ENCODE measurements at places on chromosomes 16 and 17.

- no peak for DNase-seq
Measured at GRCh38 chr17:58615768-58616659, 75.8 kb downstream of the TEX14 start.

DNA sequence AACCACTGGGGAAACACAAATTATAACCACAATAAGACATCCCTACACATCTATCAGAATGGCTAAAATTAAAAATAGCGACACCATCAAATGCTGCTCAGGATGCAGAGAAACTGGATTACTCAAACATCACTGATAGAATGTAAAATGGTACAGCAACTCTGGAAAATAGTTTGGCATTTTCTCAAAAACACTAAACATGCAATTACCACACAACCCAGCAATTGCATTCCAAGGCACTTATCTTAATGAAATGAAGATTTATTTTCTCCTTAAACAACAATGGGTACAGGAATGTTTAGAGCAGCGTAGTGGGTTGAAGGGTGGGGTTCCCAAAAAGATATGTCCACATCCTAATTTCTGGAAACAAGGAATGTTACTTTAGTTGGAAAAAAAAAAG lies 309.0 kb upstream of the PMFBP1 start:
- DNase-seq = no peak

DNA sequence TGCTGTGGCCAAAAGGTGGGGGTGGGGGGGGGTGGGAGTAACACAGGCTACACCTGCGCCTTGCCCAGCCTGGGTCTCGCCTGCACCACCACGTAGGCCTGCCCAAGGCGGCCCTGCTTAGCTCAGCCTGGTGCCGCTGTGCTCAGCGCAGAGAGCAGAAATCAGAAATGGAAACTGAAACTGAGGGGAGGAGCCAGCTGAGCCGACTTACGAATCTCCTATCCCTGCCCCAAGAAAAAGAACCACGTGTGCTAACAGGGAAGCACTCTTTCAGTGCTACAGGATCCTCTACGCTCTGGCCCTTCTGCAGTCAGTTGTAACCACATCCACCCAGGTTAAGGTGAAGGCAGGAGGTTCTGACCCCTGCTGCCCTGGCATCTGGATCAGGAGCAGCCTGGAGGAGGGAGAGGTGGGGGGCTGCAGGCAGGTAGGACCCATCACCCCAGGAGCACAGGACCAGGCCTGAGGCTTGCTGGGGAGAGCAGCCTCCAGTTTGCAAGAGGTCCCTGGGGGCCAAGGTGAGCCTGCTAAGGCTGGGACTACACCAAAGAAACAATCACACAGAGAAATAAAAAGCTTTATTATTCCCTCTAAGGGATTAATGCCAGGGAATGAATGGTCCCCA lies at the start of gene DHX58:
TSS of gene DHX58 (minus strand) at position 163 of the 625 bp plus-strand sequence. CDS start 822 bp downstream, outside the sequence.
- peak; percentile 86 for DNase-seq

GRCh38 chr17:9095390-9095789 lies 74.1 kb downstream of the NTN1 start:
- DNase-seq = no peak

DNA sequence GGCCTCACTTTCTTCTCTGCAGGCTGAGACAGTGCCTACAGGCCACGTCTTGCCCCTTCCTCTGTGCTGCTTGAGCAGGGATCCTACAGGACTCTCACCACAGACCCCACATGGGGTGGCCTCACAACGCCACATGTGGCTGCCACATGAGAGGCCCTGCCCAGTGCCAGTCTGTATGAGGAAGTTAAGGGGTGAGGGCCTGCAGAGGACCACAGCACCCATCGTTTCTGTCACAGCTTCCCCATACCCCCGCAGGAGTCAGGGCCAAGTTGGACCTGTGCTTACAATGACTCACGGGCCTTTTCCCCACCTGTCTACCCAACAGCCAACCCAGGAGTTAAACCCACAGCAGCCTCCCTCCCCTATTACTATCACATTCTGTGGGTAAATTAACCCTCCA lies 2.9 kb upstream of the GSDMB start:
- DNase-seq = no peak

GRCh38 chr17:12821376-12821940 lies 32.2 kb downstream of the ARHGAP44 start:
- DNase-seq = no peak

DNA sequence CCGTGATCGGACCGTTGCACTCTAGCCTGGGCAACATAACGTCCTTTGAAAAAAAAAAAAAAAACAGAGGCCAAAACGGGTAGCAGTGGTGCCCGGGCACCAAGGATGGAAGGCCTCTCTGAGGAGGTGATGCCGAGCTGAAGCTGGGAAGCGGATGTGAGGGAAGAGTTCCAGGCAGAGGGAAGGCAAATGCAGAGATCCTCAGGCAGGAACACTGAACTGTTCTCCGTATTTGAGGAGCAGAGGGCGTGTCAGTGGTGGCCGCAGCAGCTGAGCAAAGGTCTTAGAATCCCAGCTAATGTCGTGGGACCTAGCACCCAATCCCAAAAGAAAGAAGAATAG lies 656 bp upstream of the KCTD13 start:
- DNase-seq = no peak

DNA sequence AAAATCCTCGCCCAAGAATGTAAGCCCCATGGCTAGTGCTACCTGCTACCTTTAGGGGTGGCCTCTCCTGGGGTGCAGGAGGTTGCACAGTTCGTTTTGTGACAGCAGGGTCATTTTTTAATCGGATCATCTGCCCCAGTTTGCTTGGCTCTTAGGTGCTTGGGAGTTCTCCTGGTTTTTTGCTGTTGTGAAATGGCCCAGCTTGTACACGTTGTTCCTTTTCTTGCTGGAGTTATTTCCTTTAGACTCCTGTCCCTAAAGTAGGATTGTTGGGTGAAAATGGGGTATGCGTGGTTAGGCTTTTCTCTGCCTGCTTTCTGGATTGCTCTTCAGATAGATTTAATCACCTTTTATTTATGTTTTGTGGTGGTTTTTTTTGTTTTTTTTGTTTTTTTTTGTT lies 25.8 kb downstream of the ABCC1 start:
- no peak for DNase-seq

GRCh38 chr17:72515291-72516065 lies 394.7 kb downstream of the SOX9 start:
- DNase-seq = no peak

- no peak for DNase-seq
Measured at GRCh38 chr16:49527611-49528010, 154.0 kb downstream of the C16orf78 start.

DNA sequence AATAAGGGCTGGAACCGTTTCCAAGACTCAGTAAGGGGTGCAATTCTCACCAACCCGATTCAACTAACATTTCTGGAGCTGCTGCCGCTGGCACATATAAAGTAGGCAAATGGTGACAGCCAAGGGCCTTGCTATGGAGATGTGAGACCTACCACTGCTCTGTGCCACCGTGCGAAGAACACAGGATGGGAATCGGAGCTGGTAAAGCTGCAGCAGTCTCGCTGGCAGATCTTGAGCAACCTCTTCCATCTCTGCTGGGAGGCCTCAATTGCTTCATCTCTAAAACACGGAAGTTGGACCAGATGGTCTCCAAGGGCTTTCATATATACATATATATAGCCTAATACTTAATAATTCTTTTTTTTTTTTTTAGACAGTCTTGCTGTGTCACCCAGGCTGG lies 128.9 kb upstream of the RCVRN start:
- DNase-seq = peak; percentile 75

GRCh38 chr16:25700547-25700946 lies 8.8 kb downstream of the HS3ST4 start:
- DNase-seq = no peak

DNA sequence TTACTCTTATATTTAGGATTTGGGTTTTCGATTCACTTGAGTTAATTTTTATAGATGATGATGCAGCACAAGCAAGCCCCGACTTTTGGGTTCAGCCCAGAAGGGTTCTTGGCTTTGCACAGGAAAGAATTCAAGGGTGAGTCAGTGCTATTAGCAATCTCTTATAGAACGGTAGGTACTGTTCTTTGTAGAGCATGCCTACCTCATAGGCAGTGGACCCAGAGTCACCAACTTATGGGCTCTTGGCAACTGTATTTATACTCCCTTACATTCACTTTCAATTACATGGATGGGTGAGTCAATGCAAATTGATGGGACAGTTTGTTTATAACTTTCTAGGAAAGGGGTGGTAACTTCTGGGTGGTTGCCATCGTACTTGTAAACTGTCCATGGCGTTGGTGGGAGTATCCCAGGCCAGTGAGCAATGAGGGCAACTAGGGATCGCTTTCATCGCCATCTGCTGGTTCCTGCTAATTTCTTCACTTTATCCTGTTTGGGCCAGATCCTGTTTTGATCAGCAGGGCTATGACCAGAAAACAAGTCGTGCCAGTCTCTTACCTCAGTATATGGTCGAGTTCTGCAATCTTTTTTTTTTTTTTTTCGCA lies 362.6 kb downstream of the CNTNAP4 start:
- DNase-seq = no peak

DNA sequence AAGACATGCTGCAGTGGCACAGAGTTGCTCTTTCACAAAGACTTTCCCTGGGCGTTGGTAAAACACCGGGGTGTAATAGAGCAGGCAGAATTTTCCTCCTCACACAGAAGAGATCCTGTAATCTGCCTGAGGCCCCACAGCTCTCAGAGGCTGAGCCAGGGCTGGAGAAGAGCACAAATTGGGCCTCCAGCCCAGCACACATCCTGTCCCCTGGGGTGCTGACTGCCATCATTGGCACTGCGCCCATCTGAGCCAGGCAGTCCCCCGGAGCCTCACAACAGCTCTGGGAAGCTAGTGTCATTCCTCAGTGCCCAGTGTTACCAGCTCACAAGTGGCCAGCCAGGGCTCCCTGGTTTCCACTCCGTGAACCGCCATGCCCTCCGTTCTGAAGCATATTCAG lies 119.4 kb downstream of the SOCS1 start:
- no peak for DNase-seq

- no peak for DNase-seq
Measured at GRCh38 chr17:55441544-55441943, 19.9 kb upstream of the MMD start.

DNA sequence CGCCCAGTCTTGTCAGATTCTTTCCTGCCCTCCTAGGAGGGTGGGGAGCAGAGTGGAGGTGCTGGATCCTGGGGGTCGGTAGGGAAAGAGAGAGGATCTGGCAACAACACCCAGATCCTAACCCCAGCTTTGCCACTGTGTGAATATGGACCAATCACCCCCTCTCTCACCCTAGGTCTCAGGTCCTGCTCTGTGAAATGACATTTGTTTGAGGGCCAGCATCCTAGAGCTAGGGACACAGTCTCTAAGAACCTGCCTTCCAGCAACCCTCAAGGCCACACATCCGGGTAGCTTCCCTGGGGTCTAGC lies 28.4 kb upstream of the MAP3K14 start:
- DNase-seq = peak; percentile 67

GRCh38 chr16:2969545-2970521 lies 685 bp downstream of the PAQR4 start:
- no peak for DNase-seq

GRCh38 chr17:6913608-6914443 lies 82.0 kb upstream of the ALOX12 start:
- no peak for DNase-seq

GRCh38 chr17:54793271-54793670 lies 107.4 kb upstream of the TOM1L1 start:
- no peak for DNase-seq

GRCh38 chr16:49800876-49801275 lies 55.0 kb downstream of the ZNF423 start:
- DNase-seq = no peak

DNA sequence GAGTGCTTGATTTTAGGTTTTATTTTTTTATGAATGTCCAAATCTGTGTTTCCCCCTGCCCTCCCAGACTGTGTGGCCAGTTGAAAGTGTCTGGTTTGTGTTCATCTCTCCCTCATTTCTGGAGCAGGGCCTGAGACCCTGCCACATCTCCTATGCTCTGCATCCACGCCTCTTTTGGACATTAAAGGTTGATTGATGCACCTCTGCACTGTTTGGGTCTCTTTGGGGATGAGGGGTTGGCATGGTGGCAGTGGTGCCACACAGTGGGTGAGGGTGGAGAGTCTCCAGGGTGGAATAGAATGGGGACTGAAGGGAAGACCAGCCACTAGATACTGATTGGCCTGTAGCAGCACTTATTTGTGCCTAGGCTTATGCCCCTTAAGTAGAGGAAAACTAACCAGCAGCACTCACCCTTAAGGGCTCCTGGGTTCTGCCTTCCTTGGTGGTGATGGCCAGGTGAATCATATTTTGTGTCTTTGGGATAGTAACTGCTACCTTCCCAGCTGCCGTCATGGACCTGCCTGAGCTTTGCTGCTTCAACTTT lies 7.9 kb downstream of the DYNLL2 start:
- DNase-seq = no peak

DNA sequence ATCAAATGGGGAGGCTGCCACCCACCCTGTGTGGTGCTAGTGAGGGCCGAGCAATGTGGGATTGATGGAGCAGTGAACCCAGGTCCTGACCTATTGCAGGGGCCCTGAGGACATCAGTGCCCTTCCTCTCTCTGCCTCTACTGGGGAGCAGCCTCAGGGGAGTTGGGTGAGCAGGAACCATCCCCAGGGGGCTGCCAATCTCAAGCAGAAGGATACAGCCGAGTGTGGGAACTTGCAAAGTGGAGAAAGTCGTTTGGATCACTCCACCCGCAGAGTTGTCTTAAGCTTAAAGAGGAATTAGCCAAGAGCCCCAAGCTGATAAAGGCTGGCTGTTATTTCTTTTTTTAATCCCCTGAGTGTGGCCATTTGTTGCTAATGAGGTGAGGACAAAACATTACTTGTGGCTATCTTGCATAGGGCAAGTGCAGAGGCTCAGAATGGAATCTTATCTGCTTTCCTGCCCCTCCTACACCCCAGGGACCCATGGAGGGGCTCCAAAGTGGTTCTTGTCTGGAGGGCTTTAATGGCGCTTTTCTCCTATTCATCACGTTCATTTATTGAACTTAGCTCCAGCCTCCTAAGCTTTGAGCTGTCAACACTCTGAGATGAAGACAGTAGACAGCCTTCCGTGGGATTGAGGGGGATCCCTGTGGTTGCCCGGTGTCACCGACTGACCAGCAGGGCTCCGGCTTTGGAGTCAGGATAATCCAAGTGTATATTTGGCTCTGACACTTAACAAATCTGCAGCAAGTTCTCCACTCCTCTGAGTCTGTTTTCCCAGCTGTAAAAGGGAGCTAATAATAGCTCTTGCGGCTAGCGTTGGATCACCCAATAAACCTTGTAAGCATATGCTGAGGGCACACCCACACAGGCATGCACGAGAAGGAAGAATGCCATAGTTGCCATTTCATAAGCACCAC lies 45.1 kb downstream of the MYH11 start:
- peak; percentile 84 for DNase-seq

- DNase-seq = no peak
Measured at GRCh38 chr17:10052106-10052813, 146.1 kb downstream of the GAS7 start.

- no peak for DNase-seq
Measured at GRCh38 chr17:79905832-79906231, 66.6 kb upstream of the CBX4 start.

GRCh38 chr17:10114931-10115535 lies 83.4 kb downstream of the GAS7 start:
- DNase-seq = peak; percentile 94

DNA sequence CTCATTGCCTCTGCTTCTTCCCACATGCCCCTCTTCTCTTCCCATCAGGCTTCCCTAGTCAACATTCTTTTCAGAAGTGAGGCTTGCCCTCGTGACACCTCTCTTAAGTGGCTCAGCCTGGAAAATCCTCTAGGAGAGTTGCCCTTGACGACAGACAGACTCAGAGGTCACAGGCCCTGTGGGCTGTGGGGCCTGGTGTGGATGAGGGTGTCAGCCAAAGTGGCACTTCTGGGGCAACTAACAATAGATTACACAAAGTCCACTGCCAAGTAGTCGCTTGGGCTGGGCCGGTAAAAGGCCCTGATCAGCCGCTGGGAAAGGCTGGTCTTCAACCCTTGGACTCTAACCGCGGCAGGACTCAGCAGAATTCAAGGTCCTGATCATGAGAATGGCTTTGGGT lies 33.7 kb upstream of the METTL16 start:
- DNase-seq = no peak
